ENCODE measurements at places on chromosomes 2 and 18.

- DNase-seq = no peak
Measured at GRCh38 chr2:51329512-51329911, 297.6 kb upstream of the NRXN1 start.

DNA sequence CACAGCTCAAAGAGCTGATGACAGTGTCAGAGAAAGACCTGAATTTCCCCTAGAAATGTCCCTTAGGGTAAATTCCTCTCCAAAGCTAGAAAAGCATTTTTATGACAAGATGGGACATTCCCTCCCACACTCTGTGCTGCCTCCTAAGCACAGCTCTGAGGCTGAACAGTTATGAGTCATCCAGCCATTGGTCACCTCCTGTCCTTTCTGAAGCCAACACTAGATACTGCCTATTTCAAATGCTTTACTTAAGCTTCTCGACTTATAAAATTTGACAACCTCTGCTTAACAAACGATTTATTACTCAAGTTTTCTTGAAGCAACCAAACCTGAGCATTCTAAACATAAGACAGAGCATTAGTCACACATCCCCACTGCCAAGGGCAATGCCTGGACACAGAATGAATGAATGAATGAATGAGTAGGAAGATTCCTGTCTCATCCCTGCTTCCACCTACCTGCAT is 35.4 kb downstream of the B4GALT6 start:
- no peak for DNase-seq

DNA sequence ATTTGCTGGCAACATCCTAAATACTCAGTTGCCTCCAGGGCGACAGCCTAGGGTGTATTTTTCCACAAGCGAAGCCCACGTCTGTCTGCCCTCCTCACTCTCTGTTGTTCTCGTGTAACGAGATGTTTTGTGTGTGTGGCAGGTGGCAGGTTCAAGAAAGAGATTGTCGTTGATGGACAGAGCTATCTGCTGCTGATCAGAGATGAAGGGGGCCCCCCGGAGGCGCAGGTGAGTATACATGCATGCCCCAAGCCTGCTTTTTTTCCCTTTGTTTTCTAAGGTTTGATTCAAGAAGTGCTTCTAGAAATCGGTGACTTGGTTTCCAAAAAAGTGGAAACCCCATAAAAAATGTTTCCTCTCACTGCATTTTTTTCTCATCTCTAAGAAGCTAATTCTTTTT is 247.0 kb downstream of the AGAP1 start:
- DNase-seq = no peak

GRCh38 chr18:45232061-45232460 is 383.2 kb upstream of the SLC14A2 start:
- no peak for DNase-seq

DNA sequence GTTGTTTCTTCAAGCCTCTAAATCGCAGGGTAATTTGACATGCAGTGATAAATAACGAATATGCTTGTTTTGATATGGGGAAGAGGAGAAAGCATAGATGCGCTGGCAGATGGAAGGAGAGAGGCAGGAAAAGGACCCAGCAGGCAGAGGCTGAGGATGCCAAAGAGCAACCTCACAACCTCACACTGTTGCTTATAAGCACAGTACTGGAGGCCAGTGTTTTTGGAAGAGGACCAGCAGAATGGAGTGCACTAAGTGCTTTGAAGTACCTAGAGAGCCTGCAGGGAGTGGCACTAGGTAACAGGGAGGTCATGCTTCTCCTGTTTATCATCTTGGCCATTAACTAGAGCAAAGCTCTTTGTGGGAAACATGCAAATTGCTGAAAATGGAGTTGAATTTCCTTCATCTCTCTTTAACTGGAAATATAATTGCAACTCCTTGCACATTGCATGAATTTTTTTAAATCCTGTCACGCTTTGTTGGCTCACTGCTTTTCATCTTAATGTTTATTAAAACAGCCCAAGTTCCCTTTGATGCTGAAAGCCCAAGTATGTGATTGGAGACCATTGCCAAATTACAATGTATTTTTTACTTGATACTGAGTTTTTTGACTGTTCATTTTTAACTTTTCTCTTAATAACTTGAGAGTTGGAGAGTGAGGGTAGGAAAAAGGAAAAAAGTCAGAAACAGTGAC is 236.4 kb downstream of the LRRTM1 start:
- DNase-seq = peak; percentile 52

- DNase-seq = no peak
Measured at GRCh38 chr2:230669386-230669950, 43.2 kb upstream of the CAB39 start.

DNA sequence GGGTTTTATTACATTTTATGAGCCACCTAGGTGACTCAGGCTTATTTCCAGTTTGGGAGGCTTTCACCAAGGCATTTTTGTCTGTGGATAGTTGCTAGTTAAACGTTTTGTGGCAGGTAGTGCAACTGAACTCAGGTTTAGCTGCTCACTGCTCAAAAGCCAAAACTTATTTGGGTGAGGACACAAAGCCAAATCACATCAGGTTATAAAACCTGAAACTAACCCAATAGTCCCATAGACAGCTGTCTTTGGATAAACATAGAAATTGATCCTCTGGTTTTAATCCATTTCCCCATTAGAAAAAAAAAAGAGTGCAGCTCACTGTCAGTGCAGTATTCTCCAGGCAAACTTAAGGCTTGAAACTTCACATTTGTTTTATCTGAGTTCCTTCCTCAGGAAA is 362.6 kb upstream of the TFPI start:
- DNase-seq = no peak

Measured in NCI-H187 (cell line).